ENCODE measurements at places on chromosomes 12 and 14.

- DNase-seq = no peak
These were observed 123.5 kb downstream of the MED13L start for GRCh38 chr12:116153983-116154382.

DNA sequence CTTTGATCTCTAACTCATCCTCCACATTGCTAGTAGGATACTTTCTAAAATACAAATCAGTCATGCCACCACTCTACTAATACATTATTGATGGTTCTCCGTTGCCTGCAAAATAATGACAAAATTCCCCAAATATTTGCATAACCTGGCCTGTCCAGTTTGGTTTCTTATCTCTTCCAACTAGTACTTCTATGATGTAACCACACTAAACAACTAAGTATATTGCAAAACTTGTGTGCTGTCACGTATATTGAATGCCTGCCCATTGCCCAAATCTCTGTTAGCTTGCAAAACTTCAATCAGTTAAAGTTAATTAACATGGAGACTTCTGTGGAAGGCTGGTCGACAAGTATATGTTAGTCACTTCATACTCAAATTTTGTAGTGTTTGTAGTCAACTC is 6.5 kb downstream of the OR6C74 start:
- DNase-seq = no peak

- no peak for DNase-seq
These were observed at the start of gene ABCC9 for GRCh38 chr12:21940549-21941505. ABCC9 (minus strand) TSS chr12:21941426; CDS start chr12:21936674, 4,752 bp downstream.

- DNase-seq = no peak
These were observed 5.9 kb upstream of the ITGB7 start for GRCh38 chr12:53212931-53213330.
